T follicular helper cell (primary cell): ENCODE measurements at places on chromosomes 5 and 9.

GRCh38 chr9:104675611-104676010, 18.7 kb upstream of the OR13D1 start:
- no peak for DNase-seq

GRCh38 chr5:149802008-149802680, 72.0 kb downstream of the PPARGC1B start:
- no peak for DNase-seq

GRCh38 chr9:33048054-33048465, 23.0 kb downstream of the DNAJA1 start:
- DNase-seq = no peak

- no peak for DNase-seq
Measured at GRCh38 chr5:170963521-170963920, 101.7 kb downstream of the RANBP17 start.

DNA sequence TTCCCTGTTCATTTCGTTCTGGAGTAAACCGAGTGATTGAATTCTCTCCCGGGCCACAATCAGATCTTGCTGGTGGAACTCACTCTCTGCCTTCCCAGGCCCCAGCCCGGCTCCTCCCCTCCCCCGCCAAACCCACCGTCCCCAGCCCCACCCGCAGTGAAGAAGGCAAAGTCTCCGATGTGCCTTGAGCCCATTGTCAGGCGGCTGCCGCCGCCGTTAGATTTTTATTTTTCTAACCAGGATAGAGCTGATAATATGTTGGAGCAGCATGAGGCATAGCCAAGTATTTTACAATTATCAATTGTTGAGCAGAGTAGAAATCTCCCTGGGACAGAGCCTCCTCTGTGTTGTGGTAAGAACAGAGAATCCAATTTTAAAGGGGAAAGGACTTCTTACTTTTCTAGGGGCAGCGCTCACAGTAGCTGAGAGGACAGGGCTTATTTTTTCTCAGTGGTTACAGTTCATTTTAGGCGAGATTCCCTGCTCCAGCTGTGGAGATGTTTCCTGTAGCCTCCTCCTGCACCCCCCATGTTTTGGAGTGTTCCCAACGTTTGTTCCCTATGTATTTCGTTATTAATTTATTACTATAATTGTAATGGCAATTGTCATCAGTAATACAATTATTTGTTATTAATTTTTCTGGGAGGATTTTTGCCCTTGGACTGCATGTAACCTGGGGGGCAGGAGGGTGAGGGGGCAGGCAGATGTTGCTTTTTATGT, 1.3 kb downstream of the PSAT1 start:
- DNase-seq = no peak

DNA sequence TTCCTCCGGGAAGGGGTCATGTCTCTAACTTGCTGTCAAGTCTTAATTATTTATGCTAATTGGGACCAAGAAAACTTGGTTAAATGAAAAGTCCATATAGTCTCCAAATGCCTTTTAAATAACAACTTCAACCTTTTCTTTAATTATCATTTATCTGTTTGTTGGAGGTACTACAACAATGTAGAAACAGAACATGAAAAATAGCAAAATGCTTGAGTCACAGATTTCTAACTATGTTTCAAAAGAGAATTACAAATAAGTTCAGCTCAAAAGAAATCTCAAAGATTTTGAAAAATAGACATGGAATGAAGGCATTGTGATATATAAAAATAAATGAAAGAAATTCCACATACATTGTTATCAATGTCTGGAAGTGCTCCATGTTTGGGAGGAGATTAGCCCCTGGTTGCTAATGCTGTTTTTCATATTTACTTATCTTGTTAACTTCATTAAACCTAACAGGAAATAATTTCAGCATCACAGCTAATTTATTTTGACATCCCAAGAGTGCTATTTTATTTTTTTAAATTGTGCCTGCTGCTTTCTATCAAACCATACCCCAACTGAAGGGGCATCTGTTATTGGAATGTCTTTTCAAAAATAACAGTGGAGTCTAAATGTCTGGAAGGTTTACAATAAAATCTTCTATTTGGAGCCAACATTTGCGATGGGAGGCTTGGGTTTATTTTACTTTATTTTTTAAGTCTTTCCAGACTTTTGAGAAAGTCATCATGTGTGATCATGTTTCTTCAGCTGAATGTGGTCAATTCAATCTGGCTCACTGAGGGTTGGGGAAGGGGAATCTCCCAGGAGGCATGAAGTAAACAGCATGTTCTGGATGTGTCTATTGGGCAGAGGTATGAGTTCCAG, 53.1 kb upstream of the ANKRD55 start:
- no peak for DNase-seq

- DNase-seq = no peak
Measured at GRCh38 chr9:21154018-21154608, 12.3 kb downstream of the IFNA21 start.

DNA sequence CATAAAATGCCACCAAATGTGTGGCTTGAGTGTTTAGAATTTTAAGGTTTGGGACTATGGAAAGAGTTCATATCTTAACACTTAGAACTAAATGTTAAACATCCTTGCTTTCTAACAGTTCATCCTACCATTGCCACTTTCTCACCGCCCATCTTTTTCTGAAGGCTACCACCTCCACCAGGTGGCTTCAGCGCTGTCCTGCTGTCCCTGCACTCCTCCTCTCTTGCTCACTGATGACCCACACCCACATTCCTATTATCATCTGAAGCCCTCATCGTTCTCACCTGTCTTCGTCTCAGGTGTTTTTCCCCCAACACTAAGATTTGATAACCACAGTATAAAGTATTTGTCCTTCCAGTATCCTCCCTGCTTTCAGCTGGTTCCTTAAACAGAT, 7.4 kb downstream of the MEGF10 start:
- no peak for DNase-seq

- no peak for DNase-seq
Measured at GRCh38 chr9:87742813-87743428, 17.0 kb downstream of the CTSL start.

- DNase-seq = no peak
Measured at GRCh38 chr9:25994605-25995004, 316.4 kb upstream of the TUSC1 start.

DNA sequence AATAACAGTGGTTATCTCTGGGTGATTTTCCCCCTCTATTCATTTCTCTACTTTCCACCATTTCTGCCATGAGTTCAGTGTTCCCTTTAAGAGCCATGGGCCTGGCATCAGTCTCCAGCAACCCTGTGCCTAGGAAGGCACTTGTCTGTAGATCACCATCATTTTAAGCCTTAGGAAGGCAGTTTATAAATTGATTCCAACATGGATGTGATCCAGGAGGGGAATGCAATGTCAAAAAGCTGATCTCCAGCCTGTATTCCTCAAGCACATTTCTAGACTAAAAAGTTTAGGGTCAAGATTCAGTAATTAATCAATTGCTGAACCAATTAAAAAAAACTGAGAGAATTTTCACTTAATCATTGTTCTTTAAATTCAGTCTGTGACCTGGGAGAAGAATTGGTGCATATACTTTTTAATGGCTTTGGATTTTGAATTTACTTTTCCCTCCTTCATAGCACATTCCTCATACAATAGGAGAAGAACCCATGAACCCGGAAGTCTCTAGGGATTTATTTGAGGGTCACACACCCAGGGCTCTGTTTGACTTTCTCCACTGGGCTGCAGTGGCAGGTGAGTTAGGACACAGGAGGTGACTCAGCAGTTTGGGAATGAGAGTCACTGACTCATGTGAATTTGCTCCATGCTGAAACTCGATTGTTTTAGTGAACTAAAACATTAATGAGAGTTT, 6.1 kb upstream of the ERMP1 start:
- no peak for DNase-seq

GRCh38 chr9:33043671-33044070, 18.6 kb downstream of the DNAJA1 start:
- no peak for DNase-seq

GRCh38 chr5:62208218-62208852, 97.7 kb upstream of the KIF2A start:
- DNase-seq = no peak
